CD8-positive, alpha-beta T cell (primary cell): ENCODE measurements at places on chromosomes 4 and X. TPM values are rescaled to one million over a fixed set of nuclear protein-coding genes. Genes with fewer than 3 reads are reported as not detected.

The TMEM192 gene
- 5.6 TPM for total RNA-seq

The TFDP3 gene
- not detected for total RNA-seq

The CHRNA9 gene
- 0.14 TPM for total RNA-seq

The ATP7A gene
- total RNA-seq = 15.3 TPM

The PROM1 gene
- not detected for total RNA-seq

The TCEAL6 gene
- total RNA-seq = not detected

The KIF4A gene
- not detected for total RNA-seq

The MAGEA8 gene
- total RNA-seq = not detected

The ADH7 gene
- not detected for total RNA-seq

The MAGEB6 gene
- total RNA-seq = not detected

The VSIG4 gene
- not detected for total RNA-seq

The SAGE1 gene
- total RNA-seq = not detected

The PAGE3 gene
- not detected for total RNA-seq

The GLUD2 gene
- total RNA-seq = 0.62 TPM

The SLC9B1 gene
- total RNA-seq = 4.0 TPM

The TCEAL7 gene
- total RNA-seq = not detected

The FGA gene
- total RNA-seq = not detected

The PCDH18 gene
- not detected for total RNA-seq

The NALF2 gene
- not detected for total RNA-seq

The DACH2 gene
- not detected for total RNA-seq

The PNMA6F gene
- not detected for total RNA-seq

The IL13RA1 gene
- 0.22 TPM for total RNA-seq

The CXorf49B gene
- total RNA-seq = not detected

The CXCL1 gene
- not detected for total RNA-seq

The TCEAL5 gene
- not detected for total RNA-seq

The NR3C2 gene
- total RNA-seq = 32.4 TPM

The MED12 gene
- 54.5 TPM for total RNA-seq

The PRR32 gene
- not detected for total RNA-seq

The MAN2B2 gene
- 26.4 TPM for total RNA-seq

The UPF3B gene
- total RNA-seq = 5.6 TPM

The P2RY10 gene
- total RNA-seq = 81.2 TPM

The SPON2 gene
- 25.1 TPM for total RNA-seq

The MPC1L gene
- not detected for total RNA-seq

The GABRE gene
- not detected for total RNA-seq

The IL3RA gene
- 0.94 TPM for total RNA-seq

The C1QTNF7 gene
- not detected for total RNA-seq

The GLOD5 gene
- not detected for total RNA-seq

The F8A2 gene
- total RNA-seq = not detected

The PDLIM3 gene
- total RNA-seq = not detected

The ASB12 gene
- not detected for total RNA-seq

The XKRX gene
- 0.94 TPM for total RNA-seq

The TRAM1L1 gene
- not detected for total RNA-seq

The LSM6 gene
- 17.6 TPM for total RNA-seq

The EDNRA gene
- total RNA-seq = not detected

The MAD2L1 gene
- 7.4 TPM for total RNA-seq

The MTTP gene
- total RNA-seq = not detected

The ADH1C gene
- not detected for total RNA-seq

The HMX1 gene
- not detected for total RNA-seq

The NSUN7 gene
- 0.35 TPM for total RNA-seq
